ENCODE measurements at places on chromosomes 11 and 22.

DNA sequence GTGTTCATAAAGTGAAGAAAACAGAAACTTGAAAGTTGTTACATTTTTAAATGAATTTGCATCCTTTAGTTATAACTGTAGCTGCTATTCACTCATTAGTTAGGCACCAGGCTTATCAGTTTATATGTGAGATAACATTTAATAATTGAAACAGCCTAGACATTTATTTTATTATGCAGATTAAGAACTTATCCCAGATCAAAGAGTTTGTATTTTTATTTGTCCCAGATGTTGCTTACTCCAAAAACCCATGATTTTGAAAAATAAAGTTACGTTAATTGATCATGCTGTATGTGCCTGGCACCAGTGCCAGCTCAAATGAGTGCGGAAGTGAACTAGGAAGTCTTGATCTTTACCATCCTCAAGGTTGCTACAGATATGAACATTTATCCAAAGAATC lies 172.7 kb upstream of the CARD18 start:
- DNase-seq, result no peak

- DNase-seq, result no peak
Measured at GRCh38 chr22:16829985-16830384, 4.8 kb upstream of the XKR3 start.

- DNase-seq, result peak; percentile 36
Measured at GRCh38 chr11:22728600-22729389, 62.4 kb downstream of the GAS2 start.

GRCh38 chr11:115939104-115939730 lies 435.0 kb upstream of the CADM1 start:
- no peak for DNase-seq

- DNase-seq, result no peak
Measured at GRCh38 chr22:49480896-49481658, 346.6 kb downstream of the BRD1 start.

DNA sequence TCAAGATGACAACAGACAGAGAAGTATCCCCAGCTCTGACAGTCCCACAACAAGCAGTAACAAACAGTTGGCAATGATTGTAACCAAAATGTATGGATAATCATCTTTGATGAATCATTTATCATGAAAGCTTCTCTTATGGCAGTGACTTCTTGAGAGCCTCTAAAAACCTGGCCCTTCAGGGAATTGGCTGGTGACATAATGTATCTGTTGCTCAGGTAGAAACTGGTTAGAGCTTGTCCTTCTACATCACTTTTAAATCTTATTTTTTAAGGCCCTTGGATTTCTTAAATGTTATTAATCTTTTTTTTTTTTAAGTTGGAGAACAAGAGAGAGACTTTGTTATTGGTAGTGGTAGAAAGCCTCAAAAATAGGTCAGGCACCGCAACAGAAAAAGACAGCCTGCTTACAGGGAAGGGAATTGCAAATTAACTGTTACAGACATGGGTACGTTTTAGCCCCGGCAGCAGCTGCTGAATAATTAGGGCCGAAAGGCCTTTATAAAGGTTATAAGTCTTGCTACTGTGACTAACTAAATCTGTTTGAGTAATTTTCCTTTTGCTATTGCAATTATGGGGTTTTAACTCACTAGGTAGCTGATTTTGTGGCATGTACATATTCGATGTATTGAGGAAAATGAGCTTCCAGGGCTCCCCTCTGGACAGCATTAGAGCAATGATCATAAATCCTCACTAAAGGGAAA lies 207.7 kb upstream of the LRRC4C start:
- no peak for DNase-seq

DNA sequence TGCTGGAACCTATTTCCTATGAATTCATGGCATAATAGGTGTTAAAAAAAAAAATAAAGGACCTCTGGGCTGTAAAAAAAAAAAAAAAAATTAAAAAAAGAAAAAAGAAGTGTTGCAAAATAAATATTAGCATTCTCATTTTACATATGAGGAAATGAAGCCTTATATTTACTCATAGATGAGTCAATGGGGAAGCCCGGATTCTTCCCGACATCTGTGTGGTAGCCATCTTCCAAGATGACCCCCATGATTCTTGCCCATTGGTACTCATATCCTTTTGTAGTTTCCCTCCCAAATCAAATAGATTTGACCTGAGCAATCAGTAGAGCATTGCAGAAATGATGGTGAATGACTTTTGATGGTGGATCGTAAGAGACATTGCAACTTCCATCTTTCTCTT lies 3.0 kb upstream of the SWAP70 start:
- no peak for DNase-seq

DNA sequence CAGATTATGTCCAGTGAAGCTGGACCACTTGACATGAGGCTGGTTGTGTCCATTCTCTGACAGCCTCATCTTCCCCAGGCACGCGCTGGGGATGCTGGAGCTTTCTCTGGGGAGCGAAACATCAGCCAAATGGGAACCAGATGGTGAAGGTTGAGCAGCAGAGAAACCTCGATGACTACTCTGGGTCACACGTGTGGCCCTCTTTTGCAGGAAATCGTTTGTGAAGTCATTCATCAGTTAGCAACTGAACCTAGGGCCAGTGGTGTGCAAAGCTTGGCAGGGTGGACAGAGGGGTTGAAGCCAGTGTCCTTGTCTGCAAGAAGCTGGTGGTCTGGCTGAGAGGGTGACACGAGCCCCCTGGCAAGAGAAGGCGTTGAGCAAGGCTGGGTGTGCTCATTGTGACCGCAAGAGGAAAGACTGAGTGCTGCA lies 109.8 kb downstream of the ZBTB16 start:
- no peak for DNase-seq

GRCh38 chr11:75161506-75162095 lies 10.7 kb downstream of the SLCO2B1 start:
- peak; percentile 60 for DNase-seq

DNA sequence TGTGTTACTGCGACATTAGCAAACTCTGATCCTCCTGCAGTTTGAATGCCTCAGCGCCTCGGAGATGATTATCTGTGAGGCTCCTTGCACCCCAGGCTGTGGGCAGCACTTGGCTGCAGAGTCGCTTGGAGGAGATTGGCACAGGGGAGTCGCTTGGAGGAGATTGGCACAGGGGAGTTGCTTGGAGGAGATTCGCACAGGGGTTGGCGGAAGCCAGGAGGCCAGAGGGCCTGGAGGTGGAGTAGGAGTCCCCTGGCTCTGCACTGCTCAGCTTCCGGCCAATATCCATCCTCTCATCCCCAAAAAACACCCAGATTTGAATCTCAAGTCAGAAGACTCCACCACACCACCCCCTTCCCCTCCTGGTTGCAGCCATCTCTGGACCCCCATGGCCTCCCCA lies 192.6 kb upstream of the NECTIN1 start:
- no peak for DNase-seq

GRCh38 chr11:14022251-14022650 lies 59.7 kb downstream of the SPON1 start:
- no peak for DNase-seq

DNA sequence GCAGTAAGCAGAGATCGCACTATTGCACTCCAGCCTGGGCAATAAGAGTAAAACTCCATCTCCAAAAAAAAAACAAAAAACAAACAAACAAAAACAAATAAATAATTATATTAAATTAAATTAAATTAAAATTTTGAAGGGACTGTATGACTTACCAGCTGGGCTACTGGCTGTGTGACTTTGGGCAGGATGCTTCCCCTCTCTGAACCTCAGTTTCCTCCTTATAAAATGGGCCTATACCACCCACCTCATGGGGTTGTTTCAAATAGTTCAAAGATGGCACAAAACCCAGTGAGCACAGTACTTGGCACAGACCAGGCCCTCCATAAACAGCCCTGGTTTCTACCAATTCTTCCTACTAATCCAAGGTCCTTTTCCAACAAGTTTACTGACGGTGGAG lies 34.9 kb downstream of the ASCC2 start:
- no peak for DNase-seq

- DNase-seq, result no peak
Measured at GRCh38 chr11:70364745-70365543, 33.4 kb upstream of the CTTN start.

GRCh38 chr11:16191212-16191867 lies 165.0 kb downstream of the SOX6 start:
- no peak for DNase-seq

DNA sequence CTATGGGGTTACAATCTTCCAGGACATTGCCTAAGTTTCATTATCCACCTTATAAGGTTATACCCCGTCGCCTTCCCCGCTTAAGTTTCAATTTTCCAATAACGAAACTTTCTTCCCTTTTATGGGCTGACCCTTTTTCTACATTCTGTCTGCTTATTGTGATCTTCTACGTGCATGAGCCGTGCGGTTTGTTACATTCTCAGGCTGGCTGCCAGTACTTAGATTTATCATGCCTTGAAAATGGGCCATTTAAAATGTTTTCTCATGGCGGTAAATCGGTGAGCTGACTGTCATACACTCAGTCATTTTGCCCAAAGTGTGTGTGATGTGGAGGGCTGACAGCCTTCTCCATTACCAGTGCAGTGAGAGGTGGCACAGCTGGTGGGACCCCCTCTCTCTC lies 23.3 kb downstream of the DGCR6L start:
- no peak for DNase-seq

DNA sequence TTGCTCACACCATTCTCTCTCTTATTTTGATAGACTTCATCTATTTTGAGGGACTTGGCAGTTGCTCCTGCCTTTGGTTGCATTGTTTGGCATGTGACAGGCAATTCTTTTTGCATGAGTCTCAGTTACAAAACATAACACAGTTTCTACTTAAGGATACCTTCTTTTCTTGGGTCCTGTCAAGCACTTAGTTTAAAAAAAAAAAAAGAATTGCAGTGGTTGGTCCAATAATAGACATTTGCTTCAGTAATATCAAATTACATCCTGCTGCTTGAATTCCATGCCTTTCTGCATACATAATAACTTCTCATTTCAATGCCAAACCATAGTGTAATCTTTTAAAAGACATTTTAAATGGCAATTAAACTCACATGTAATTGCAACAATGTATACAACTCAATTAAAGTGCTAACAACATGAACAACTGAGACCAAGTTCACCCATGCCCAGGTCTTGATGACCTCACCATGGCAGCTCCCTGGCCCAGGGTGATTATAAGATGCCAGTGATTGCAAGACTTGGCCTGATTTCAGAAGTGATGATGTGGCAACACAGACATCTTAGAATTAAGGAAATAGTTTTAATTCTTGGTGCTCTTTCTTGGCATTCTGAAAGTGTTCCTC lies 32.2 kb upstream of the PLET1 start:
- no peak for DNase-seq

- no peak for DNase-seq
Measured at GRCh38 chr11:27649800-27650199, 50.5 kb downstream of the BDNF start.

GRCh38 chr22:37094239-37094638 lies 15.3 kb downstream of the TMPRSS6 start:
- no peak for DNase-seq

DNA sequence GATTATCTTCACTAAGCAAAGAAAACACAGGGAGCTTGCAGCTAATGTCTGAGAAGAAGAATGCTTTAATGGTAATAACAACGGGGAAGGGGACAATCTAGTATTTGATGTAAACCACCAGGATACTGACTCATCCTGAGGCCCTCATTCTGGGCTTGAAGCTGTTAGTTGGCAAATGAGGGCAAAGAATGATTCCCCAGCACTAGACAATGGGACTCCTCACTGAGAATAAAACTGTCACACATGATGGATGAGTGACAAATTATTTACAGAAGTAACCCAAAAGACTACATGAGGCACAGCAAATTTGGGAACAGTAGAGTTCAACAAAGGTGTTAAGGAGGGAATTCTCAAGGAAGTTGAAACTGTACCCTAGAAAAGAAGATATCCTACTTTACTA lies 76.3 kb downstream of the FAM168A start:
- DNase-seq, result no peak

DNA sequence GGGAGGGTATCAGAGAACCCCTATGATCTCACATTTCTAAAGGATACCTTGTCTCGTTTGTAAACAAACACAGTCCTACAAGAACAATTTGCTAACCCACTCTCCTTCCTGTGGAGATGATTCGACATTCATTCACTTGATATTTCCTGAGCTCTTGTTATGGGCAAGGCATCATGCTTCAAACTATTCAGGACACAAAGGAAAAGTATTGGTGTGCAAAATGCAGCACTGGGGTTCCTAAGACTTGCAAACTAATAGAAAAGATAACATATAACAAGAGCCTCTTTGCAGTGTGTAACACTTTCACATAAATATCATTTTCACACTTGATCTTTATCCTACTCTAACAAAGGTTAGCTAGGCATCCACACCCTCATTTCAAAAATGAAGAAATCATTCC lies 211.5 kb upstream of the BLID start:
- DNase-seq, result no peak

GRCh38 chr11:85672105-85672902 lies 7.4 kb upstream of the CREBZF start:
- no peak for DNase-seq

- no peak for DNase-seq
Measured at GRCh38 chr11:14975252-14975587, 3.1 kb upstream of the CALCA start.

DNA sequence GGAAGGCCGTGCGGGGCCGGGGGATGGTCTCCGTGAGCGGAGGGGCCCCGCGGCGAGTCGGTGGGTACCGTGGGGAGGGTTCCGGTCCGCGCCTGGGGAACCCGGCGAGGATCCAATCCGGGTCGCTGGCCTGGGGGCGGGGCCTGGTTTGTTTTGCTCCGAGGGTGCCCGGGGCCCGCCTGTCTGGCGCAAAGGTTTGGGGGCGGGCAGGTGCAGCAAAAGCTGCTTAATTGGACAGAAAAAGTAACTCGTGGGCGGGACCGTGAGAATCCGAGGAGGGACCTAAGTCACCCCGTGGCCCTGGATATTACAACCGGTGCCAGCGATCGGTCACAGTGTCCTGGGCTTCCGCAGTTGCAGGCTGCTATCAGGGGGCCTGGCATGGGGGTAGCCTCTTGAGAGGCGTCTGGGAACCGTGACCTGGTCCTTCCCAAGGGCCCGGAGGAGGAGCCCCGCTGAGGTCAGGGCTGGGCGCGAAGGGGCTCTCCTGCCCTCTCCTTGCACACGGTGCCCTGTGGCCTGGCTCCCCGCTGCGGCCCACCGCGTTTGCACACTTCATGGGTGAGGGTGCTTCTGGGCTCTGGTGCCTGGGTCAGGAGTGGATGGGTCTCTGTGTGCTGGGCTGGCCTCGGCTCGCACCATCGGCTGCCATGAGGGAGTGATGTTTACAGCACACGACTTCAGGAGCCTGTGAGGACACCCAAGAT lies 1.4 kb downstream of the PNPLA2 start:
- no peak for DNase-seq

GRCh38 chr22:31082606-31083376 lies 1.7 kb downstream of the SMTN start:
- DNase-seq, result peak; percentile 73

- no peak for DNase-seq
Measured at GRCh38 chr11:114135737-114136151, 76.2 kb downstream of the ZBTB16 start.

DNA sequence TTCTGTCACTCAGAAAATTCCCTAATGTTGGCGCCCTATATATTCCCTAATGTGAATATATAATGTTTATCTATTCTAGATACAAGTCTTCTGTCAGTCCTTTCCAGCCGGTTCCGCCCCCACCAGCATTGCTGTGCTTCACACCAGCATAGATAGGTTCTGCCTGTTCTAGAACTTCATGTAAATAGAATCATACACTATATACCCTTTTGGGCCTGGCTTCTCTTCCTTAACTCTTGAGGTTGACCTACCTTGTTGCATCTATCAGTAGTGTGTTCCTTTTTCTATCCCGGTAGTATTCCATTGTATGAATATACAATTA lies 34.6 kb downstream of the OTOG start:
- DNase-seq, result no peak

- no peak for DNase-seq
Measured at GRCh38 chr11:95584180-95584579, 205.4 kb downstream of the FAM76B start.

GRCh38 chr11:115544422-115544948 lies 40.3 kb upstream of the CADM1 start:
- no peak for DNase-seq

Data from kidney capillary endothelial cell (primary cell).